Bronchial epithelial cell (primary cell): ENCODE measurements at places on chromosomes 1 and 21. TPM values are rescaled to one million over a fixed set of nuclear protein-coding genes. Genes with fewer than 3 reads are reported as not detected.

Gene SGIP1
- total RNA-seq = 0.79 TPM in 1 of 2 replicates, not detected in the other

Gene GJA9
- 0.26 TPM in 1 of 2 replicates, not detected in the other for total RNA-seq

Gene C1orf115
- 1.3 and 2.8 TPM in 2 replicates for total RNA-seq

Gene IL6R
- 47.9 and 70.0 TPM in 2 replicates for total RNA-seq

Gene DDAH1
- 1.2 and 1.6 TPM in 2 replicates for total RNA-seq
